ENCODE measurements at places on chromosomes 4 and X.

DNA sequence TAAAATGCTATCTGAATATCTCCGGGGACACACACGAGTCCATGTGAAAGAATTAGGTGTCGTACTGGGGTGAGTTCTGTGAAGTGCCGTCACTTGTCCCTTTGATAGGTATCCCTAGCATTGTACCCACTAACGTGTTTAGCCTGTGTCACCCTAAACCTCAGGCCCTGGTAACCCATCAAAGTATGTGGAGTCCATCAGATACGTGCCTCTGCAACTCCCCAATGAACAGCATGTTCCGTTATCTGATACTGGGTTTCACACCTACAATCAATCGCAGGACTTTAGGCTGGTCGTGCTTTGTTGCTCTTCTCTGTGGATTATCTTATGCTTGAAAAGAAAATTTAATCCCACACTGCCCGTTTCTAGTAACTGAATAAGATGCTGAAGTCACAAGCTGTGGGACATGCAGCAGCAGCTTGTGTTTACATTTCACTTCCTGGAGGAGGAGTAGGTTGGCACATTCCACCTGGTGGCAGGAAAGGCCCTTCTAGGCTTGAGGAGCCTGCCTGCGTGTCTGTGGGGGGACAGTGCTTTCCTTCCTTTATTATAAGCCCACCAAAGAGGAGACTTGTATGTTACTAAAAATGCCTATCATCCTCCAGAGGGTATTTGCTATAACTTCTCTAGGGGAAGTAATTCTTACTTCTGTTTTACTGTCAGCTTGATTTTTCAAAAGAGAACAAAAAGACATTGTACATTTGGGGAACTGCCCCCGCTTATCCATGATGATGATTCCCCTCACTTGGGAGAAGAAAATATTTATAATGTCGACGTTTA lies 127.2 kb downstream of the FNIP2 start:
- DNase-seq = peak; percentile 9

GRCh38 chr4:120065974-120066516 lies 603 bp downstream of the MAD2L1 start:
- no peak for DNase-seq

DNA sequence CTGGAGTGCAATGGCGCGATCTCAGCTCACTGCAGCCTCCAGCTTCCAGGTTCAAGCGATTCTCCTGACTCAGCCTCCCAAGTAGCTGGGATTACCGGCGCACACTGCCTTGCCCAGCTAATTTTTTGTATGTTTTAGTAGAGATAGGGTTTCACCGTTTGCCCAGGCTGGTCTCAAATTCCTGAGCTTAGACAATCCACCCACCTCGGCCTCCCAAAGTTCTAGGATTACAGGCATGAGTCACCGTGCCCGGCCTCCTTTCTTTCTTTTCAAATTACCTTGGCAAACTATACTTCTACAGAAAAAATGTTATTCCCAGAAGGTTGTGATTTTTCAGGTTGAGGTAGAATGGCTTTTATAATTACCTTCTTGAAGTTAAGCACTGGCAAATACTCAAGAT lies 321.9 kb upstream of the PRPS2 start:
- DNase-seq = no peak

DNA sequence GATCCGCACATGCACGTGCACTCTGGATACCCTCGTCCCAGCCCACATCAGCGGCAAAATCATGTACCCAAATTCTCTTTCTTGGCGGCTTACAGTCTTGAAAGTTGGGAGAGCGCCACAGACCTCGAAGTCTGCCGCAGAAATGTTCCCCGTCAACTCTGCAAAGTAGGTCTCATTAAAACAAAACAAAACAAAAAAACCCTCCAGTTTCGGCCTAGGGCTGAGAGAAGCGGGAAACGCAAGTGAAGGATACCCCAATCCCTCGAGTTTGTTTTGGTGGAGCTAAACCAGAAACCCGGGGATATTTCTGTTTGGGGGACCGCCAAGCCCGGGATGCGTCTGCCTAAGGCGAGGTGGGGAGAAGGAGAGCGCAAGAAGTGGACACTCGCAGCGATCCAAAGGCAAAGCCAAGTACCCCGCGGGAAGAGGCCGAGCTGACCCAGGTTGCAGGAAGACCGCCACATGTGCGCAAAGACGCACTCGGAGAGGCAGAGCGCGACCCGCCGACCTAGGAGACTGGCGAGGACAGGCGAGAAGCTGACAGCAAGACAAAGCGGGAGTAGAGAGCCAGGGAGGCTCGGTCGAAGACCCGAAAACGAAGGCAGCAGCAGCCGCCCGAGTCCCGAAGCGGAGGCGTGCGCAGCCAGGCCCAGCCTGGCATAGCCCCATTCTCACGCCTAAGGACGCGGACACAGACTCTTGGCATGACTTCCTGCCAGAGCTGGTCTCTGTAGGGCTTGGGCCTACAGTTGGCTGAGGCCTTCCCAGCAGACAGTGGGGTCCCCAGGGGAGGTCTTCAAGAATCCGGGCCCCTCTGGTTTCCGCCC lies 49.6 kb upstream of the BCOR start:
- DNase-seq = no peak

GRCh38 chrX:48480142-48480541 lies 4.1 kb downstream of the FTSJ1 start:
- no peak for DNase-seq

- no peak for DNase-seq
Measured at GRCh38 chr4:185880571-185880970, 68.6 kb upstream of the SORBS2 start.

GRCh38 chr4:110830461-110830860 lies 207.6 kb upstream of the PITX2 start:
- no peak for DNase-seq

GRCh38 chrX:68894513-68895340 lies 65.9 kb downstream of the EFNB1 start:
- DNase-seq = peak; percentile 43

GRCh38 chrX:71996826-71997225 lies 86.2 kb downstream of the NHSL2 start:
- DNase-seq = no peak

GRCh38 chr4:143344041-143344440 lies 7.4 kb downstream of the GAB1 start:
- DNase-seq = no peak

GRCh38 chr4:74613266-74613665 lies 168.3 kb downstream of the AREG start:
- DNase-seq = no peak

DNA sequence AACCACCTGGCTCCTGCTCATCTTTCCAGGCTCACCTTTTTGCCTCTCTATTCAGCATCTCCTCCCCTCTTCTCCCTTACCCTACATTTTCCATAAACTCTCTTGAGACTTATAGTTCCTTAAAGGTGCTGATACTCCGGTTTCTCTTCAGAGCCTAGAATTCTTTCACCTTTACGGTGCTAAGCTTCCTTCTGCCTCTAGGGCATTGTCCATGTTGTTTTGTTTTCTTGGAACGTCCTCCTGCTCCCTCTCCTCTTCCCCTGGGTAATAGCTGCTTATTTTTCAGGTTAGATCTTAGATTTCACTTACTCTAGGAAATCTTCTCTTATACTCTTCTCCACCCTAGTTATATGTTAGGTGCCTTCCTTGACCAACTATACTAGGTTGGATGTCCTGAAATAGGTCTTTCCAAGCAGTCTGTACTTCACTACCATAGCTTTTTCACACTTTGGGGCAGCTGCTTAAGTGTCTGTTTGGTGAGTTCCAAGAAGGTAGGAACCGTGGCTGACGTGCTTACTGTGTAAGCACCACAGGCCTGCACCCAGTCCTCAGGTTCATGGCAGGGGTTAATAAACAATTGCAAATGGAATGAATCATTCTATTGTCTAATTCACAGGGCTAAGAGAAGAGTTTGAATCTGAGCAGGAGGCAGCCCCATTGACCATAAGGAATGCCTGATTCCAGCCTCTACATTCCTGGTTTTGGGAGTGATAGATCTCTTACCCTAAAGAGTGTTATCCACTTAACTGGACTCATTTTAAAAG lies 227.5 kb downstream of the MGST2 start:
- no peak for DNase-seq

DNA sequence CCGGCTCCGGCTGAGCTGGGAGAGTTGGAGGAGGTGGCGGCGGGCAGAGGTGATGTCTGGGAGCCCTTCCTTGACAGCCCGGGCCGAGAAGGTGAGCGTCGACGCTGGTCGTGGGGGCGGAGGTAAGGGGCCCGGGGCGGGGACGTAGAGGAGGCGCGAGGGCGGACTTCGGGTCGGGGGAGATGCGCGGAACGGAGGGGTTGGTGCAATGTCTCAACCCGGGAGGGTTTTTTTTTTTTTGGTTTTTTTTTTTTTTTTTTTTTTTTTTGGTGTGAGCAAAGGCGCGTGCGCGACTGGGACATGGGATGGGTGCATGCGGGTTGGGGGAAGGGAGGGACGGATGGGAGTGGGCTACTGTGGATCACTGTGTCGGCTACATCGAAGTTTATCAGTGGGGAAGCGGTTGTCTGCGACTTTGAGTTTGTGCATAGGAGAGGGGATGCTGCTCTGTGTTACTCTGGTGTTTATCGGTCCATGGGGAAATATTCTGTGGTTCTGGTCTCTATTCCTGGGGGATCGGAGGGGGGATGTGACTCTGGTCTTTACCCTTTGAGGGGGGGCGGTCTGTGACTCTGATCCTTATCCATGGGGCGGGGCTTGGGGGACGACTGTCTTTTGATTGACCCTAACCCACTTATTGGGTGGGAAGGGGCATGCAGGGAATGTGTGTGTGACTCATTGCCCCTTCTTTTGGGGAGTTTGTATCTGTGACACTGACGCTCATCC lies 537 bp downstream of the RBM10 start:
- DNase-seq = peak; percentile 20

- DNase-seq = peak; percentile 1
Measured at GRCh38 chrX:97685753-97686152, 802.0 kb downstream of the RPA4 start.

GRCh38 chrX:140918398-140919038 lies 83.9 kb upstream of the SPANXB1 start:
- peak; percentile 13 for DNase-seq

DNA sequence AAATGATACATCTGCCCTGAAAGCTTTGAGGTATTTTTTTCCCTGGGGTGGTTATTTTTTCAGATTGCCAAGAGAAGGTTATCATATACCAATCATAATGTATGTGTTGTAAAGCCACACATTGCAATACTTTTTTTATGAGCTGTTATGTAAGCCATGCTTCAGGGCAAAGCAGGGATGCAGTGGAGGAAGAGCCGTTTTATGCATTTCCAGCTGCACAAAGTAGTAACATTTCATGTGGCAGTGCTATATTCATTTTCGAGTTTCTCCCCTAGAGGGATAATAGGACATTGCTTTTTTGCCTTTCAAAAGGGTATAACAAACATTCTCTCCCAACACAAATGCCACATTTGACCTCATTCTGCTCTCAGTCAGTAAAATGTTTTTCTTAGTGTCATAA lies 68.5 kb downstream of the GALNT7 start:
- DNase-seq = no peak

DNA sequence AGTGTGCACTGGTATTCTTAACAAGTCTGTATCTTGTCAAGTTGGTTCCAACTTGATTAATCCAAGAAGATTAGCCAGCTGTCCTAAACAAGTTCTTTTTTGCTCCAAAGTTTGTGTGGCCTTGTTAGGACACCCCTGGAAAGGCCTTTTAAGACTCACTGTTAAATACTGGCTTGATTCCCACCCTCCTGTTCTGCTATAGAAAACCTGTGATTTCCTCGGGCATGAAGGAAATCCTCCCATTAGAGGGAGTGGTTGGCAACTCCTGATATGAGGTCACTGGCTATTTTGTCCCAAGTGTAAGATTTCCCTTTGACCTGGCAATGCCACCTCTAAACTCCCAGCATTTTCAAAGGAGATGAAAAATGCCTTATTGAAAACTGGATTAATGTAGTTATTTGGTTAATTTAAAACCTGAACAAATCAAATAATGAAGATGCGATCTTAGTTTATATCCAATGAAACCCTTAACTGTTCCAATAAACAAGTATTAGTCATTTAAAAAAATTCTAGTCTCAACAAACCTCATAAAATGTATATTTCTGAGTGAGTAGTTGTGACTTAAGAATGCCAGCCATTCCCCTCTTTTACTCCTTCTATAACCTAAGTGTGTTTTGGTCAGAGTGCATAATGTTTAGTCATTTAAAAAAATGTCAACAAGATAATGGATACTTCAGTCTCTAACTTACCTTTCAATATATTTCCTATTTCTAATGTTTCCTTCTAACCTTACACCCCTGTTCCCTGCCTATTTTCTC lies 94.4 kb downstream of the NPNT start:
- no peak for DNase-seq

DNA sequence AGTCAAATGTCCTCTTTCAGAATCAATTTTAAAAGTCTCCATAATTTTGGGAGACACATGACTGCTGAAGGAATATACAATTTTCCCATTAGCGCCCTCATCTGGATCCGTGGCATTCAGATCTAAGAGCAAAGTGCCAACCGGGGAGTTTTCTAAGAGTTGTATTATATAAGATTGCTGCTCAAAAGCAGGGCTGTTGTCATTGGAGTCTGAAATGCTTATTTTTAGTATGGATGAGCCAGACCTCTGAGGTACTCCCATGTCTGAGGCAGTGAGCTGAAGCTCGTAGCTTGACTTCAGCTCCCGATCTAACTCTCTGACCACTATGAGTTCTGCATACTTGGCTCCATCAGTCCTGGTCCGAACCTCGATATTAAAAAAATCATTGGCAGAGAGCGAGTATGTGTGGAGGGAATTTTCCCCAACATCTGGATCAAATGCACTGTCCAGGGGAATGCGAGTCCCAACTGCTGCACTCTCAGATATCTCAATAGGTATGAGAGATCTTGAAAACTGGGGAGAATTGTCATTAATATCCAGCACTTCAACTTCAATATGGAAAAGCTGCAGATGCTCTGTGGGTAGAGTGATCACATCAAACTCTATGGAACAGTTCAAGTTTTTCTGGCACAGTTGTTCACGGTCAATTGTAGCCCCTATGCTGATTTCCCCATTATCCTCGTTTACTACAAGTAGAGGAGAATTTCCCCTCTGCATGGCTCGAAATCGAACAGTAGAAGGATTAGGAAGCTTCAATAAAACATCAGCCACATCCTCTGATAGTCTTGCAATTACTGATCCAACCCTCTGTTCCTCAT lies 917 bp downstream of the PCDH18 start:
- DNase-seq = no peak

DNA sequence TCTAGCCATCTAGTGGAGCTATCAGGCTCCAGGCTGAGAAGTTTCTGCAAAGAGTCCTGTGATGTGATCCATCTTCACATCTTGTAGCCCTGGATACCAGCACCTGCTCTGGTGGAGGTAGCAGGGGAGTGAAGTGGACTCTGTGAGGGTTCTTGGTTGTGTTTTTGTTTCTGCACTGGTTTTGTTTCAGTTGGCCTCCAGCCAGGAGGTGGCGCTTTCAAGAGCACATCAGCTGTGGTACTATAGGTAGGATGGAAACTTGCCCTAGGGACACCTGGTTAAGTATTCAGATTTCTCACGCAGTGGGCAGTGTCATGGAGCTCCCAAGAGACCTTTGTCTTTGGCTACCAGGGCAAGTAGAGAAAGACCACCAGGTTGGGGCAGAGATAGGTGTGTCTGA lies 257.5 kb upstream of the SLC7A11 start:
- DNase-seq = no peak

DNA sequence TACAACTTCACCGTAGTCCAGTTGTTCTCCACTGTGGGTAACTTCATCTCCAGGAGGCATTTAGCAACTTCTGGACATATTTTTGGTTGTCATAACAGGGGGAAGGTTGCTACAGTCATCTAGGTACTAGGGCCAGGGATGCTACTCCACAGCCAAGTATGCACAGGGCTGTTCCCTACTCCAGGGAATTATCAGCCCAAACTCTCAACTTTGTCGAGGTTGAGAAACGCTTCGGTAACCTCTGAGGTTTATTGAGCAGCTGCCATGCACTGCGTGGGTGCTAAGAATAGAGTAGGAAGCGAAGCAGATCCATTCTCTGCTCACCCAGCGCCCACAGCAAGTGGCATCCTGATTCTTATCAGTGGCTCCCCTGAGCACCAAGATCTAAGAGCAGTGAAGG lies 8.2 kb downstream of the FGFBP1 start:
- no peak for DNase-seq

GRCh38 chrX:97882306-97882705 lies 998.6 kb downstream of the RPA4 start:
- DNase-seq = no peak

All from CD14-positive monocyte (primary cell).